Activated effector memory CD4-positive, alpha-beta T cell treated with Interleukin-2 at 50 U/mL for 16 hours (primary cell): ENCODE measurements at places on chromosomes 4 and X.

GRCh38 chr4:5133201-5133600 is 81.9 kb downstream of the STK32B start:
- no peak for DNase-seq

DNA sequence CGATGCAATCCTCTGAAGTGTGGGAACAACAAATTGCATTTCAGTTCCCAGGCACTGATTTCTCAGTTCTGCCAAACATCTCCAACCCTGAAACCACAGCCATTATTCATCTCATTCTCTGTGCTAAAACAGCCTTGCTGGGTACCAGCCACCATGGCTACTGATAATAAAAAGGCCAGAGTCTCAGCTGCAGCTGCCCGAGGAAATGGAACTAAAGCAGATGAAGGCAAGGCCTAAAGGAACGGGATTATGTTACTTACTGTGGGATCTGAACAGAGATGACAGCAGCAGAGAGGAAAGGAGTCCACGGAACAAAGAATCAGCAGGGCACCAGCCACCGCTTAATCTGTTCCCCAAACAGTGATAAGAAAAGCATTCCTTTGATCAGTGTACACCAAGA is 155.7 kb downstream of the PAPSS1 start:
- DNase-seq = no peak

DNA sequence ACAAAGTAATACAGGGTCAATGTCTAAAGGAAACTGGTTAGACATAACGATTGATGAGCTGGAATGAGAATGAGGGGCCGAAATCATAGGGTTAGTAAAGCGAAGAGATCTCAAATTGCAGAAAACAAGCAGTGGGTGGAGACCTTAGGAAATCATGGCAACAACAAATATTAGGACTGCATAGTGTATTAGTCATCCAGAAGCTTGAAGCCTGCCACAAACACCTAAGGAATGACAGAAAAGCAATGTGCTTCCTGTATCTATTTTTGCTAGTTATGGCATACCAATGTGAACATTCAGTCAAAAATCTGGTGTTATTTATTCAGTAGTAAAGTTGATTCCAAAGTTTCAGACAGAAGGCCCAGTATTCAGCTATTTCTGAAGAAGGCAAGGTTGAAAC is 410.9 kb upstream of the CT83 start:
- no peak for DNase-seq

DNA sequence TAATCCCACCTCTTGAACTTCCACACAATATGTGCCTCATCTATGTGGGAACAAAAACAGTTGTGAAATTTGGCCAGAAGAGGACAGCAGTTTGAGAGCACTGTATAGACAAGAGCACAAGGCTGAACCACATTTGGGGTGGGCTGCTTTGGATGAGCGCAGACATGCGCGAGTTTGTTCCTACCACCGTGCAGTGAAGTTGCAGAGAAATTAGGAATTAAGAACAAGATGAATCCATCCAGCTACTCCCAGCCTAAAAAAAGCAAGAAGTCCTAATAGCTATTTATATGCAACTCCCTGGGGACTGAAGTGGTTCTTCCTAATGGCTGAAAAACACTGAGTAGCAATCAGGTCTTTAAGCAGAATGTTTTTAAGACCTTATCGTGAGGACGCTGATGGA is 1.0 kb downstream of the GAB3 start:
- DNase-seq = no peak

DNA sequence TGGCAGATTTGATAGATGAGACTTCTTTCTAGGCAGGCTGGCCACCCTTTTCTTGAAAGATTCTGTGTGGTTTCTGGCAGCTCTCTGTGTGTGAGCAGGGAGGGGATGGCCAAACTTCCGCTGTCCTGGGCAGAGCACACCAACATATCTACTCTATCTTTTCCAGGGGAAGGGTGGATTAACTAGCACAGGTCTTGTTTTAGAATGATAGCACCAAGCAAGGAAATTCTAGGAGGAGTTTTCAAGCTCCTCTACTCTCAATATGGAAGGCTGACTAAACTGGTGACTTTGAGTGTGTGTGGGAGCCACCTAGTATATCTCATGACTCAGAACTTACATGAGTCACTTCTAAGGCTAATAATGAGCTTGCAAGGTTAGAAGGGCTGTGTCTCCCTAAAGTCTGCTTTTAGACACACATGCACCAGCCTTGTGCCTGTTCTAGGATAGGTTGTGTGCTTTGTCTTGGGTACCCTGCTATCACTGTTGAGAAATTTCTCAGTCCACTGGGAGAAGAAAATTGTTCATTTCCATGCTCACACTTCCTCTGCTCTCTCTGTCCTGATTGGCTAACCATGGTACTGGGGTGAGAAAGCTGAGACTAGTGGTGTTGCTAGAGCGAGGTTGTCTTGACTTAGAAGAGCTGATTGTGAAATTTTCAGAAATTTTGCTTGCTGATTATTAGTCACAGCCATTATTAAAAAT is 72.9 kb downstream of the YIPF6 start:
- no peak for DNase-seq

DNA sequence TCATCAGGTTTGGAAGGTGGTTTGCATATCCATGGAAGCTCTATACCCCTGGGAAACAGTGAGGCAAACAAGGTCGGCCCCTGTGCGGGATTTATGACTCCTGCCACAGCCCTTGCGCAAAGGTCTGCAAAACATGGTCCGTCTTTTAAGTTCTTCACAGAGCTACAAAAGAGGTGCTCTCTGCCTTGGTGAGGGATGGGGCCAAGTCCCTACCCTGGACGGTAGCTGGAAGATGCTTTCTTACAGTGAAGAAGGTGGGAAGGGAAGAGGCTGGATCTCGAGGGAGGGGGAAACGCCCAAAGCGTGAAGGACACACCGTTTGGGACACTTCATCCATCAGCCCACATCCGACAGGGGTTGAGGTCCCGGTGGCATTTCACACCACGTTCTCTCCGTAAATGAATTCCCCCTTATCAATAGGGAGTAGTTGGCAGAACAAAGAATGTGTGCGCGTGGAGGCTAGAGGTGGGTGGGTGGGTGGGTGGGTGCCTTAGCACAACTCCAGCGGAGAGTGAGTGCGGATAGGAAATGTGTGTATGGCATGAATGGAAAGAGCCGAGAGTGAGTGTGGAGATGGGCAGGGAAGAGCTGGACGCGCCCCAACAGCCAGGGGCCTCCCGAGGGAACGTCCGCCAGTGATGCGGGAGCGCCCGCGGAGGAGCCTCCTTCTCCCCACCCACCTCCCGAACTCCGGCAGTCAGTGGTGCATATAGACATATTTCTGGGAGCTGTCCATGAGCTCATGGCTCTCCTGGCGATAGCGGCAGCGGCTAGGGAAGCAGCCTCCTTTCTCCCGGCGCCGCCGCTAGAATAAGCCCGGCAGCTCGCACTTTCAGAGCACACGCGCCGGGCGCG is 68.3 kb downstream of the LARP7 start:
- DNase-seq = no peak

GRCh38 chr4:147526272-147526654 is 45.4 kb downstream of the EDNRA start:
- DNase-seq = no peak

GRCh38 chr4:70818173-70818855 is 21.4 kb downstream of the GRSF1 start:
- DNase-seq = no peak

- no peak for DNase-seq
These were observed 149.8 kb upstream of the EOLA2 start for GRCh38 chrX:150088042-150088441.

GRCh38 chrX:153474718-153475117 is 4.3 kb upstream of the HAUS7 start:
- DNase-seq = peak; percentile 27

DNA sequence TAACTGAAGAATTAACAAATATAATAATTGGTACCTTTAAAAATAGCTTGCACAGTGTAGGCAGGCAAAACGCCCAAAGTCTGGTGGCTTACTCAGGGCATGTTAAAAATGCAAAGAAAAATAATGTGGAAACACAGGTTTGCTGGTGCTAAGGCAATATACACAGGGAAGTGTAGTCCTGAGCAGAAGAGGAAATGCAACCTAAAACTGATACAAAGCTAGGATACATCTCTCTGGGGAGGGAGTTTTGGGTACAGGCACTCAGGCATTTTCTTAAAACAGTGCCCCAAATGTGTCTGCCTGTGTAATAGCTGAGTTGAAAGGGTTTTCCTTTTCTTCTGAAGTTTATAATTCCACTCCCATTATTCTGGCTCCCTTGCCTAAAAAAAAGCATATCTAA is 47.4 kb downstream of the TMPRSS11E start:
- DNase-seq = no peak

- no peak for DNase-seq
These were observed 15.6 kb downstream of the PNMA6F start for GRCh38 chrX:153305972-153306371.
